NCI-H1105 (cell line): ENCODE measurements at places on chromosomes 4 and X.

DNA sequence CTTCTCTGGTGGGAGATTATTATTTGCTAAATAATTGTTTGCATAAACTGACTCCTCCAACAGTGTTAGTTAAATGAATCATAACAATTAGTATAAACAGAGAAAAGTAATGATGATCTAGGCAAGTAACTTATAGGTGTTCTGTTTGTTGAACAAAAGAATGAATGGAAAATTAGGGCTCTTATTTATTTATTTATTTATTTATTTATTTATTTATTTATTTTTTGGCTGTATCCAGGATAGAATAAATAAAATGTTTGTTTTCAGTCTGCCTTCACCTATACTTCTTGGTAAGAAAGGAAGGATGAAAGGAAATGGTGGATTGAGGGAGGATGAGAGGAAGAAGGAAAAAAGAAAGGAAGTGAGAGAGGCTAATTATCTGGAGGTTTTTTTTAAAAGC, 561.6 kb upstream of the MAGEB2 start:
- no peak for DNase-seq

DNA sequence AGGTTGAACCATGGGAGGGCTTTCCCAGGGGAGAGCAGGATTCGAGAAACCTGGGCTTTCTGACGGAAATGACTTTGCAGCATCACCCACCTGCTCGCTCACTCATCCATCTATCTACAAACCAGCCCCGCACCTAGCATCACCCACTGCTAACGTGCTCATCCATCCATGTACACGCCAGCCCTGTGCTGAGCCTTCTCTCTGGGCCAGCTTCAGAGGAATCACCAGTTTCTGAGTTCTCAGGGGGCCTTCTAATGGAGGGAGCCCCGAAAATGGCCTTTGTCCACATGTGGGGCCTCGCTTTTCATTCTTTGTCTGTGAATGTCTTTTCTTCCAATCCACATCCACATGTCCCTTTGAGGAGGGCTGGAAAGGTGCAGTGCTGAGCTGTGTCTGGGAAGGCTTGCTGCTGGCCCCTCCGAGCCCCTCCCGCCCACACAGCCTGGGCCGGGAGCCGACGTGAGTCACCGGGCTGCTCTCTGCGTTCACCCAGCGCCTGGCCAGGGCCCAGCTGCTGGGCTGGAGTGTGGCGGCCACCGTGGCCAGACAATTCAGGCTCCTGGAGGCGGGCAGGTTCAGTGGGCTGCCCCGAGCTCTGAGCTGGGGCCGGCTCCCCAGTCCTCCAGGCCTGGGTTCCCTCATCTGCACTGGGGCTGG, 14.7 kb downstream of the SORCS2 start:
- no peak for DNase-seq

DNA sequence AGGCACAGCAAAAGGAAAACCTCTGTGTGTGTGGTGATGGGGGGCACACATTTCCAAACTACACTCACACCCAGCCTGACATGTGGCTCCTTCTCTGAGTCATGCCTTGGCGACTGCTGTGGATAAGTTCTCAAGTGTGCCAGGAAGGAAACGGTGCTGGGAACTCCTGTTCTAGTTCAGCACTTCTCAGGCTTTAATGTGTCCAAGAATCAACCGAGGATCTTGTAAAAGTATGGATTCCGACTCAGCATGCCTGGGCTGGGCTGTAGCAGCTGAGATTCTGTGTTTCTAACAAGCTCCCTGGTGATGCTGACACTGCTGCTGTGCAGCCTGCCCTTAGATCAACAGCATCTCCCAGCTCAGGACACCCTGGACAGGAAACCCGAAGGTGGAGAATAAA, 20.2 kb downstream of the CLNK start:
- no peak for DNase-seq

- no peak for DNase-seq
These were observed 1.7 kb upstream of the CENPC start for GRCh38 chr4:67546971-67547370.

GRCh38 chr4:40307627-40308497, 27.3 kb upstream of the CHRNA9 start:
- no peak for DNase-seq

DNA sequence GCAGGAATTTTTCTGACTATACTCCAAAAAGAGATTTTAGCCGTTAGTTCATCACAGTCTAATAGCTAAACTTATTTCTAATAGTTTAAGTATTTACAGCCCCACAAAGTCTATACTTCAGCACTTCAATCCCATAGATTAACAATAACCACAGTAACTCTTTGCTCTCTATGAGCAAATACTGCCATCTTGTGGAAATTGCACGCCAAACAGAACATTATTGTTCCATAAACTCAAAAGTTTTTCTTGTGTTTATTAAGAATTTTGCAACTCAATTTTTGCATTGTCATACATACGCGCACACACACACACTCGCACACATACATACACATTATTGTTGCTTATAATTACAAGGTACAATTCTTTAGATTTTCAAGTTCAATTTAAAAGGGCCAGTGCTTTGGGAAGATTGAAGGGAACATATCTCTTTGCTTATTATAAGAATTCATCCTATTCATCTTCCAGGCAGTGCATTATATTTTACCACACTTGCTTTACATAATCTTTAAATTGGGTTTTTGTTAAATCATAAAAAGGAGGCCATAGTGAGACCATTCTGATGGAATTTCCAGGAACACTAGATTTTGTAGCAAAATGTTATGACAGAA, 63.8 kb upstream of the ATOH1 start:
- DNase-seq = no peak

DNA sequence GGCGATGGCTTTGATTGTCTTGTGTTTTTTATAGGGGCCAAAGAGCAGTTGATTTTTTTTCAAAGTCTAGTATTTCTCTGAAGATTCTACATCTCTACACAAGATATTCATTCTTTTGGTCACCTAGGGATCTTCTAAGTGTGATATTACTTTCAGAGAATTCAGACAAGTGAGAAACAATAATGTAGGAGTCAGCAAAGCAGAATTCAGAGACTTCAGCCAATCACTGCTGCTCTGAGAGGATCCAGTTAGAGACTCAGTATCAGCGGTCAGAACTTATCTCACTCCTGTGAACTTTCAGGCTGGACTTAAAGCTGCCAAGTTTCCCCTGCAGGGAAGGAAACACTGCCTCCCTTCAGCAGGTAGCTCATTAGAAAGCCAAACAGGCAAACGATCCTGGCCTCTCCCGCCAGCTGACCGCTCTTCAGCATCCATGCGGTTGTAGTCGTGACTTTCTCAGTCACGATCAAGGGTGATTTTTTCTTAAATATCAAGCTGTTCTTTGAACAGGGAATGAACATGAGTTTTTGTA, 59.2 kb downstream of the NSUN7 start:
- no peak for DNase-seq

- DNase-seq = peak; percentile 37
These were observed 888.9 kb downstream of the PCDH18 start for GRCh38 chr4:136643416-136643815.

DNA sequence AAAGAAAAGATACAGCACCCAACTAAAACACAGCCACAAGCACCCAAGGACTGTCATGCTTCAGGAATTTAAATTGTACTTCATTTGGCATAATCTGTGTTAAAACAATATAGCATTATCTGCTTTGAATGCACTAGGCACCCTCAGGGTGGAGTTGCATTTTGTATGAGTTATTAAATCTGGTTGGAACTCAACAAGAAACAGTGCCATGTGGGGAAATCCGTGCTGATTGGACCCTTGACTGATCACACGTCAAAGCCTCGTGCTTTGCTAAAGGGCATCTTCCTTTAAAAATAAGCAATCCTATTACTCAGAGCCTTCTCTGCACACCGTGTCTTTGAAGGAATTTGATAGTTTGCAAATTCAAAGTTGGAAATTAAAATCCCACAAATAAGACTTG, 35.4 kb downstream of the IGFBP7 start:
- no peak for DNase-seq

GRCh38 chrX:102860235-102860634, 76.8 kb upstream of the RAB40AL start:
- no peak for DNase-seq

DNA sequence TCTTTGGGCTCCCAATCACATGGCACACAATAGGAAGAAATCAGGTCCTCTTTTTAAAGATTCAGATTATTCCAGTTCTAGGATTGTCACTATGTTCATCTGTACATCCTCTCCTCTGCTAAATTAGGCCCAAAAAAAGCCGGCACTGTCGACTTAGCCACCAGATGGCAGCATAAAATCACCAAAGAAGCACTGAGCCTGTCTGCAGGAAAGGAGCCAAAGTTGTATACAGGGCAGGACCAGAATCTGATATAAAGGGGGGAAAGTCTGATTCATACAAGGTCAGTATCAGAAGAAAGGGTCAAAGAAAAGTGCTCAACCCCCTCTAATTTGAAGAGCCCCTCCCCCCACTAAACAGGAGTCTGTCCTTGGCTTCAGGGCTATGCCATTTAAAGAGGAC, 292.5 kb downstream of the CHIC1 start:
- DNase-seq = peak; percentile 26

GRCh38 chr4:42954963-42955669, 62.6 kb downstream of the GRXCR1 start:
- DNase-seq = no peak

- no peak for DNase-seq
These were observed 8.7 kb upstream of the ABLIM2 start for GRCh38 chr4:8167291-8167690.

DNA sequence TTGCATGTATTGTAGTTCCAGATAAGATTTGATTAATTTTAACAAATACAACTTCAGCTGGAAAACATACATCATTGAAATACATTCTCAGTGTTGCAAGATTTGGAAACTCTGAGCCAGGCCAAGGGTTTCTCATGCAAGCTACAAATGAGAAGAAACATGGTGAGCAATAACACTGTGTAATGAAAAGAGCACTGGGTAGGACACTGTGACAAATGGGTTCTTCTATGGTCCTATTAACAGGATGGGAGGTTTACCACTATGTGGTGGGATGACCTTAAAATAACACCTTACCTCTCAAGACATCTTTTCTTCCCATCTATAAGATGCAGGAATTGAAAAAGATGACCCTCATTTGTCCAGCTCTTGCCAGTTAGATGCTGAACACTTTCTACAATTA, 19.6 kb upstream of the NDNF start:
- DNase-seq = no peak

DNA sequence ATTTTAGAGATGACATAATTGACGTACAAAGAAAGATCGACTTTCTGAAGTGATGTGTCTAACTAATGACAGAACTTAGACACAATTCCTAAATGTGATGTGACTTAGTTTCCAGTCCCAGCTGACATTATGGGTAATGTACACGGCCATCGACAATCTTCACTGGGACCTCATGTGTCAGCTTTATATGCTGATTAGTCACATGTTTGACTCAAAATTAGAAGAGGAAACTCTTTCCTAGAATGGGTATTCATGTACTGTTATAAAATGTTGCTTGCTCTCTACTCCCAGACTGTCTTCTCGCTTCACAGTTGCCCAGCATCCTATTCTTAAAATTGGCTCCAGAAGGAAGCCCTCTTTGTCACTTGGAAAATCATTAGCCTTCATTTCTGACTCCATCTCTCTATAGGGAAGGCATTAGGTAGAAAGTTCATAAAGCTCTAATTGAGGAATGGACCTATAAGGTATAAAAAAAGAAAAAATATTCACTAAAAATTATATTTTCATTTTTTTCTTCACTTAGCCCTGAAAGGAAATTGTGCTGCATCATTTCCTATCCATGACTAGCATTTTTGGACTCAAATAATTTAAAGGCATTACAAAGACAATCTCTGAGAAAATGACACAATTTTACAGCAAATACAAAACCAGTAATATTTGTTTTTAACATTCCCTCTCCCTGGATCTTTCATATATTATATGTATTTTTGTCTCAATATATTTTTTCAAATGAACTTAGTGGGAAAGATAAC, 554.6 kb downstream of the INPP4B start:
- DNase-seq = no peak

GRCh38 chr4:16669036-16669435, 229.4 kb downstream of the LDB2 start:
- no peak for DNase-seq

DNA sequence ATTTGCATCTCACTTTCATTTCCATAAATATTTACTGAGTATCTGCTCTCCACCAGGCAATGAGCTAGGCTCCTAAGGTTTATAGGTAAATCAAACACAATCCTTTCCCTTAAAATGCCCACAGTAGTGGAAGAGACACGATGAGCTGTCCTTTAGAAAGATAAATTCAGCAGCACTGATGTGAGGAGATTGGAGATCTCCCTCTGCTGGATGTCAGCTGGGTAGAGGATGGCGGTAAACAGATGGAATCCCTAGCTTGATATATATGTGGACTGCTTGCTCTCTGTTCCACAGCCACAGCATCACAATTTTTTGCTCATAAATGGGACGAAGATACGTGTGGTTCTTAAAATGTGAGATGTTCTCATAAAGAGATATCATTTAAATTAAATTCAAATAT, 216.4 kb upstream of the RASGEF1B start:
- DNase-seq = no peak

- DNase-seq = no peak
These were observed 9.3 kb upstream of the HAUS3 start for GRCh38 chr4:2251073-2251794.

GRCh38 chr4:6194458-6195195, 5.7 kb downstream of the JAKMIP1 start:
- DNase-seq = no peak

- no peak for DNase-seq
These were observed 42.9 kb downstream of the AFF1 start for GRCh38 chr4:86977621-86978184.

GRCh38 chr4:167897116-167897515, 195.2 kb upstream of the ANXA10 start:
- DNase-seq = peak; percentile 1

GRCh38 chr4:185086053-185086452, 57.0 kb upstream of the SLC25A4 start:
- no peak for DNase-seq

DNA sequence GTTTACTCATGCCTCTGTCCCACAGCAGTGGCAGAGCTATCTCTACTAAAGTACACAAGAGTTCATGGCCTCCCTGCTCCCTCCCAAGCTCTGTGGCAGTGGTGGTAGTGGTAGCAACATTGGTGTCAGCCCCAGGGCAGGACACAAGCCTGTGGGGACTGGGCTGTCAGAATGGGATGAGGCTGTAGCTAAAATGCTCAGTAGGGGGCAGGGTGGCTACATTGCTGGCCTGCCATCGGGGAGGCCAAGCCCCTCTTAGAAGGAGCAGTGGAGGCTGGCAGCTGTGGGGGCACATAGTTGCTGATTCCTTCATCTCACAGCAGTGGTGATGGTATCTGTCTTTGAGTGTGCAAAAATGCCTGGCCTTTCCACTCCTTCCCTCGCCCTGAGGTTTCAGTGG, 461.7 kb downstream of the PCDH18 start:
- no peak for DNase-seq
